ENCODE measurements at places on chromosomes 12 and 14. TPM values are rescaled to one million over a fixed set of nuclear protein-coding genes. Genes with fewer than 3 reads are reported as not detected.

The AVPR1A gene
- total RNA-seq, result 44.2 TPM

The OASL gene
- total RNA-seq, result 0.30 TPM

The TOMM20L gene
- total RNA-seq, result not detected

The NEUROD4 gene
- total RNA-seq, result not detected

The NYNRIN gene
- total RNA-seq, result 33.0 TPM

The AQP5 gene
- total RNA-seq, result 5.7 TPM

Data from skin of body (tissue), 3 donors.